ENCODE measurements at places on chromosomes 16 and 17.

DNA sequence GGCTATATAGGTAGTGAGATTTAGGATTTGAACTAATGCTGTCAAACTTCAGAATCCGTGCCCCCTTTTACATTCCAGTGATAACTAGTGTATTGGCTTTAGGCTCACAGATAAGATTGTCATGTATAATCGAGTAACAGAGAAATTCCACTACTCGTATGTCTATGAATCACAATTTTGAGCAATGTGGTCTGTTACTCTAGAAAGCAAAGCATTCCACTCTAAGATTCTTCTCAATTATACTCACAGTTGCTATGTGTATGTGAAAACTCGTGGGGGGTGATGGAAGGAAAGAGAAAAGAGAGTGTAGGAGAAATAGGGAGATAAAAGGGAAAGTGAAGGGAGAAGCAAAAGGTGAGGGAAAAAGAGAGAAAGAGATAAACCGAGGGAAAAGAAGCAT lies 1175.1 kb upstream of the GOT2 start:
- DNase-seq: no peak

GRCh38 chr17:72811976-72812687 lies 280.4 kb downstream of the SLC39A11 start:
- DNase-seq: no peak

- DNase-seq: no peak
These were observed 5.7 kb downstream of the MATCAP1 start for GRCh38 chr16:67177743-67178699.

- DNase-seq: no peak
These were observed 25.9 kb upstream of the SMURF2 start for GRCh38 chr17:64687961-64688360.

DNA sequence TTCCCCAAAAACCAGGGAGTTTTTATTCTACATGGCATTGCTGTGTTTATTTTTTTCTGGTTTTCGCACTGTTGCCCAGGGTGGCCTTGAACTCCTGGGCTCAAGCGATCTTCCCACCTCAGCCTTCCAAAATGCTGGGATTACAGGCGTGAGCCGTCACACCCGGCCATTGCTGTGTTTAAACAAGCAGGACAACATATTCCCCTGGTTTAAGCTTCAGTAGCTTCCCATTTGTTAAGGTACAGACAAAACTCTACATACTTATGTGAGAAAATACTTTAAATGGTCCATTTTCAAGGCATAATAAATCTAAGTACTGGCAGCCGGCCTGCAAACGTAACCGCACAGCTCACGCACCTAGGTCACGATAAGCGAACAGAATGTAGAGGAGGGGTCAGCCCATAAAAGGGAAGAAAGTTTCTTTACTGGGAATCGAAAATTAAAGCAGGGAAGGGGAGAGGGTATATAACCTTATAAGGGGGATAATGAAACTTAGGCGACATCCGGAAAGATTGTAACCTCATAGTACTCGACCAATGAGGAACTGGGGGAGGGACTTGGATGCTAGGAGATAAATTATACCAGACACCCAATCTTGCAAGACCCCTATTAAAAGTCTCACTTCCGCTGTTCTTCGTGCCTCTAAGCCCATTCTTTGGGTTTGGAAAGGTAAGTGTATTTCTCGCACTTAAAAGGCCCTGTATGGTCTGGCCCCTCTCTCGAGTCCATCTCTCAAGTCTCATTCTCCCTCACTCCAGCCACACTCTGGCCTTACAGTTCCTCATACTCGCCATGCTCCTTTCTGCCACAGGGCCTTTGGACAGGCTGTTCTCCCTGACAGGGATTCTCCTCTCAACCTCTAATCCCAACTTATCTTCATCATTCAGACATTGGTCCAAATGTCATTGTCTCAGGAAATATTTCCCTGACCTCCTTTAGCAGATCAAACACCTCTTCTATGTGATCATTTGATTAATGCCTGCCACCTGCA lies 59.2 kb downstream of the TEX14 start:
- no peak for DNase-seq
